ENCODE measurements at places on chromosomes 3 and 15.
A peak's percentile ranks its signal among the peaks of the same experiment; 100 is the strongest.

- no peak for DNase-seq
Observed at GRCh38 chr3:100317912-100318311, 16.6 kb upstream of the NIT2 start.

DNA sequence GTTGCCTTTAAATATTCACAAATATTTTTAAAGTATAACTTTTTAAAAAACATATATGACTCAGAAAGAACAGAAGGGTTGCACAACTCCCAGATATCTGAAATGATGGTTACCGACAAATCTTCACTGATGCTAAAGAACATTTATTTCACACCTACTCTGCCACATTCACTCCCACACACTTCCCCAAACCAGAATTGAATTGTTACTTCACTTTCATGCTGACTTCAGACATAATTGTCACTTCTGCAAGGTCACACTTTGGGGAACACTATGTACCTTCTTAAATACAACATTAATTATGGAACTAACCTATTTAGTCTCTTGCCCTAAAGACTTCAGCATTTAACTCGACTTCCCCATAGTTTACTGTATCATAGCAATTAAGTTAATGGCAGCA lies 795.1 kb downstream of the FHIT start:
- DNase-seq: no peak

GRCh38 chr15:27665002-27665401 lies 434.1 kb downstream of the OCA2 start:
- DNase-seq: no peak

DNA sequence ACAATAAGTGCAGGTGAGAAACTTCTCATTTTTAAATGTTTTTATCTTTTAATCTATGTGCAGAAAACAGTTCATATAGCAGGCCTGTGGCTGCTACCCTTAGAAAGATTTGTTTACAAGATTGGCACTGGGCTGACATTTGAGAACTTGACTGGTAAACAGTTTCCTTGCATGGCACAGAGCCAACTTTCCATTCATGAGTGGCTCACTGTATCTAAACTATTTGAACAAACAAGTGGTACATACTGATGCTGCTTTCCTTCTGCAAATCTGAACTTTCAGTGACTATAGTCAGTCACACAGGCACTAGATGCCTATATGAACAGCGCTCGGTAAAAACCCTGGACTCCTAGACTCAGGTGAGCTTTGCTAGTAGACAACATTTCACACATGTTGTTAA lies 6.3 kb upstream of the GTPBP8 start:
- DNase-seq: no peak

DNA sequence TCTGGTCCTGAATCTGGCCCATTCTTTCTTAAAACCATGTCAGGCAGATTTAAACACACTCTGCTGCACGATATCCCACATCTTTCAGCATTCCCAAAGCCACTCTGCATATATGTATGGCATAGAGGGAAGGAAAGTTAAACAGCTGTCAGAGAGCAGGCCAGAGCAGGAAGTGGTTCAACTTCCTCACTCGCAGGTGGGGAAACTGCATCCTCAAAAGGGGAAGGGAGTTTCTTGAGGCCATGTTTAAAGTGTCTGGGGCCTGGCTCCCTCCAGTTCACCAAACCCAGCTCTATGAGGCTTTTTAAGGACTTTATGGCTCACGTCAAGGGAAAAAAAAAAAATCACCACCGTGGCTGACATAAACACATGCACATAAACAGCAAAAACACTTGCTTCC lies 123.1 kb downstream of the OPA1 start:
- no peak for DNase-seq

GRCh38 chr3:62805106-62805505 lies 70.1 kb downstream of the CADPS start:
- no peak for DNase-seq

DNA sequence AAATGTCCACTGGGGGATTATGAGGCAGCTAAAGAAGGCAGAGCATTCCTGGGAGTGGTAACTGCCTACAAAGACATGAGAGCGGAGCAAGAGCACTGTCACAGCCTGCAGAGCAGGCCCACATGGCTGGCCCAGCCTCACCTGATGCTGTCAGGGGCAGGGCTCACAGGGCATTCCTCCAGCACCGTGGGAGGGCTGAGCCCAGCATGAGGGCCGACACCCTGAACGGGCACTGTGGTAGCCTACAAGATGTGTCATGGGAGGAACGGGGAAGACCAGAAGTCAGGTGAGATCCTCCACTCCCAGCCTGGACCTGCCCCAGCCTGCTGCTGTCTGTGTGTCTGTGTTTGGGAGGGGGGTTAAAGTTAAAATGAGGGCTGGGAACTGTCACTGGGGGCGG lies 30.1 kb downstream of the CCDC12 start:
- no peak for DNase-seq

GRCh38 chr3:183247011-183247589 lies 6.0 kb upstream of the B3GNT5 start:
- no peak for DNase-seq

DNA sequence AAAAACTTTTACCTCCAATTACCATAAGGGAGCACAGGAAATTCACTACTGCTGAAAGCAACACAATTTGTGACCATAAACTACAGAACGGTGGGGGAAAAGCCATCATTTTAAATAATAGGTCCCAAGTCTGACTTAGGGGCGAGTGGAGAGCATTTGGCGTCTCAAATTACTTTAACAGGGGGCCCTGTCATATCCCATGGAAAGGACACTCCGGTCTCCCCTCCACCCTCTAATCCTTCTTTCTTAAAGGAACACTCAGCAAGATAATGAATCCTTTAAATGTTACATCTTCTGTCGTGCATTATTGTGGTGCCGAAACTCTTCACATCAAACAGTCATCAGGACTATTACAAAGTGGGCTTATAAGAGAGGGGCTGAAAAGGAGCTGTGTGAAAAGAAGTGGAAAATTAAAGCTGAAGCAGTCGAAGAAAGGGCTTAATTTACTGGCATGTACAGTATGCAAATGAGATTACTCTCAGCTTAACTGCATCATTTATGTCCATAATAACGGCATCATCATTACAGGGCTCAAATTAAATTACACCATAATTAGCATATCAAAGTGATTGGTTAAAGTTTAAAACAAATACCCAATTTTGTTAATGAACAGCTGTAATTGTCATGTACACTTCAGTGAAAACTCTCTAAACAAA lies 342.2 kb downstream of the FOXP1 start:
- DNase-seq: no peak

GRCh38 chr3:57179580-57180410 lies 14.6 kb upstream of the IL17RD start:
- DNase-seq: no peak

- DNase-seq: no peak
Observed at GRCh38 chr15:72538931-72539330, 64.8 kb downstream of the ARIH1 start.

GRCh38 chr3:84893211-84893610 lies 65.6 kb upstream of the CADM2 start:
- no peak for DNase-seq

- DNase-seq: no peak
Observed at GRCh38 chr3:69567023-69567709, 172.1 kb upstream of the MITF start.

GRCh38 chr3:57078635-57079473 lies 18.4 kb downstream of the SPATA12 start:
- no peak for DNase-seq

DNA sequence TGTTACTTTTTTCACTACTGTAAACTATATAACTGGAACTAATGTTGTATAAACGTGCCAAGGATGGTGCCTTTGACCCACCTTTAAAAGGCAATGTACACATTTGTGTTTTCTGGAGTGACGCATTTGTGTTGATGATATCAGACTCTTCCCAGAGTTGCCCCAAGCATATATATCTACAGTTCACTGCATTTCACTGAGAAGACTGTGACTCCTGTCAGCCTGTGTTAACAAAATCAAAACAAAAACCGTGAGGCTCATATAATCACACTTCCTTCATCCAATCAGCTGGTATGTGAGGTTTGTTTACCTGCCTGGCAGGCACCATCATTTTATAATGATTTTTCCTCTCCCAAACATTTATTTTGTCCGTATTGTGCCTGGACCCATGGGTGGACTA lies 117.6 kb upstream of the ROBO1 start:
- DNase-seq: no peak

- no peak for DNase-seq
Observed at GRCh38 chr3:122052968-122053367, 2.2 kb upstream of the CD86 start.

GRCh38 chr3:47444103-47444502 lies 31.6 kb downstream of the SCAP start:
- no peak for DNase-seq

- DNase-seq: no peak
Observed at GRCh38 chr15:76492538-76492937, 156.0 kb downstream of the ISL2 start.

- DNase-seq: no peak
Observed at GRCh38 chr3:179956416-179956830, 80.3 kb downstream of the PEX5L start.

DNA sequence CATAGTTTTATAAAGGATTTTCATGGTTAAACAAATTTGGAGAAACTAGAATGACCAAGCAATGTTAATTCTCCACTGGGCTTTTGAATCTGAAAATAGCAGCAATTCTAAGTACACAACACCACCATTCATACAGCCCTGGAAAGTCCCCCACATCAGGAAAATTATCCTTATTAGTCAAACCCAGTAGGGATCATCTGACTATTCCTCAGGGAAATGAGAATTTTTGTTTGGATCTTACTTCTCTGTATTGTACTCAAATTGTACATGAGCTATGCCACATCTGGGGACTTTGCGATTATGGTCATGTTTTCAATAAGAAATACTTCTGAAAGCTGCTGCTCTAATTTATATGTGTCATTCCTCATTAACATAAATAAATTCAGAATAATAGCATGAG lies 46.0 kb downstream of the RARB start:
- no peak for DNase-seq

DNA sequence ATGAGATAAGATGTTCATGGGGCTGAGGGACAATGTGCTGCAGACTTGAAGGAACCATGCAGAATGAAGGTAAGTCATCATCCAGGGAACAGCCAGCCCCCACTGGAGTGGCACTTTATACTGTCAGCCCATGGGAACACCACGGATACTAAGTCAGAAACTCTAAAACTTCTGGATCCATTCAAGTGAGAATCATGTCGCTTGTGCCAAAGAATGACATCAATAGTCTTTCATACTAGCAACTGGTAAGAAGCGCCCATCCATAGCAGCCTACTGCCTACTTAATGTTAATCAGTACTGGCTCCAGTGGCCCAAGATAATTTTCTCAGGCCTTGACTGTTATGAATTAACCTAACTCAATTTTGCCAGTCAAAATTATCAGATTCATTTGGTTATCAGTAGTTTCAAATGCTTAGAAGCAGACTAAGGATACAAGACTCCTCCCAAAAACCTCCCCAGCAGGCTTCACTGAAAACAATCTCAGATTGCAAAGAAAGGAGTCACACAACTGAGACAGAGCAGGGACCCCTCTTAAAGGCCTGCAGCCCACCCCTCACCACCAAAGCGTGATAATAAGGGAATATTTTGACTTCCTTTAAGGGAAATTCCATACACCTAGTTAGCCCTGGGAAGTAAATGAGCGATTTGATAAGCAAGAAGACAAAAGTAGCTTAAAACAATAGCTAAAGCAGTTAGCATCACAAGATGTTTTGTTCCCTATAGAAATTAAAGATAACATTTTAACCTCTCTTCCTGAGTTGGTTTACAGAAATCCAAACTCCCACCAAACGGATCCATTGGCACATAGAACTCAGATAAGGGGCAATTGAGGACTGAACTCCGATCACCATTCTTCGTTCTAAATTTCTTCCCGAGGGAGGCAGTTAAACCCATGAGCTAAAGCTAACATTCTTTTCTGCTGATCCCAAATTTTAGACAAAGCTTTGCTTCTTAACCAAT lies 98.8 kb downstream of the TGFBR2 start:
- no peak for DNase-seq

GRCh38 chr15:47820057-47820746 lies 102.9 kb downstream of the SEMA6D start:
- DNase-seq: no peak

GRCh38 chr3:51673802-51674654 lies 3.0 kb downstream of the TEX264 start:
- no peak for DNase-seq

- DNase-seq: no peak
Observed at GRCh38 chr3:186826410-186826975, 16.0 kb upstream of the ADIPOQ start.

DNA sequence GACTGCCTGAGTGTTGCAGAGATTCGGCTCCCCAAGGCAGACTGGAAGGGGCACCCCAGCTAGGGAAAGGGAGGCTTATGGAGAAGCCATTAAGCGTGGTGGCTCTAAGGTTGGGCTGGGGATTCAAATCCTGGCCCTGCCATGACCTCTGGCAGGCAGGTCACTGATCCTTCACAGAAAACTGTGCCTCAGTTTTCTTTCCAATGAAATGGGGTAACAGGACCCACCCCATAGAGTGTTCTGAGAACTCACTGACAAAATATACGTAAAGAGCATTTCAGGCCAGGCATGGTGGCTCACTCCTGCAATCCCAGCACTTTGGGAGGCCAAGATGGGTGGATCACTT lies 34.6 kb downstream of the DNASE1L3 start:
- no peak for DNase-seq

- DNase-seq: no peak
Observed at GRCh38 chr3:194067949-194068362, 68.0 kb upstream of the HES1 start.

DNA sequence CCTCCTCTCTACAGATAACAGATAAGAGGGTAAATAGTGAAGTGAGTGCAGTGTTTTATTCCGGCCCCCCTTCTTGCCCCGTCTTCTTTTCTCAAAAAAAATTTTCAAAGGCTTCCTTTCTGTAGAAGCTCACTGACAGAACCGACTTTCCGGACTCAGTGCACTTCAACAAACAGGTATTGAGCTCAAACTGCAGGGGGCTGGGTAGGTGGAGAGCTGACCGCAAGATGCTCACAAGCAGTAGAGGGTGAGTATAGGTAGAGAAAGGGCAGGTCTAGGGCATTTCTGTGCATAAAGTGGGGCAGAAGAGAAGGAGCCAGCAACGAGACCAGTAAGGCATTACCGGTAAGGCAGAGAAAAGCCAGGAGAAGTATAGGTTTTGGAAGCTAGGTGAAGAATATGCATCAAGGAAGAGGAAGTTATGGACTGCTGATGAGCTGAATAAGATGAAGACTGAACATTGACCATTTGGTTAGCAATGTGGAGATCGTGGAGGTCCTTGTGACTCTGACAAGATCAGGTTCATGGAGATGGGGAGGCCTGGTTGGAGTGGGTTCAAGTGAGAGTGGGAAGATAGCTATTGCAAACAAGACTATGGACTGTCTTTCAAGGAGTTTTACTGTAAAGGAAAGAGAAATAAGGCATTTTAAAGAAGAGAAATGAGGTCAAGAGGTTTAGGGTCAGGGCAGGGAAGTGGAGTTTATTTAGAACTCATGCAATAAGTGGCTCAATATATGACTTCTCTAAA lies 97.4 kb downstream of the ST6GAL1 start:
- peak; percentile 42 for DNase-seq

- DNase-seq: no peak
Observed at GRCh38 chr3:109033000-109033660, 79.5 kb upstream of the GUCA1C start.

Measured in stimulated activated CD4-positive, alpha-beta T cell treated with anti-CD3 and anti-CD28 coated beads, Interleukin-1b, Interleukin-23, amount 100 ng/mL, for 1 hour (primary cell).